ENCODE measurements at places on chromosomes 1 and 21. TPM values are rescaled to one million over a fixed set of nuclear protein-coding genes. Genes with fewer than 3 reads are reported as not detected.

GRCh38 chr1:204042516-204042915 lies 30.4 kb upstream of the SOX13 start:
- no peak overlapping the region for H3K27ac ChIP-seq
- H3K4me1 ChIP-seq = no peaks in the 10 kb centered on the region
- no peak overlapping the region for H3K4me3 ChIP-seq
- DNase-seq = no peak
- H3K36me3 ChIP-seq = no peaks in the 10 kb centered on the region

The RBM11 gene
- 5.1 TPM for total RNA-seq

The THEM5 gene
- total RNA-seq = not detected

GRCh38 chr1:109181085-109181806 lies 32.5 kb upstream of the SARS1 start:
- H3K4me1 ChIP-seq = no peaks in the 10 kb centered on the region
- no peak overlapping the region for H3K27ac ChIP-seq
- H3K36me3 ChIP-seq = peaks cover under 1% of the 10 kb centered on the region
- H3K4me3 ChIP-seq = no peak overlapping the region

GRCh38 chr1:232438476-232438875 lies 191.5 kb downstream of the SIPA1L2 start:
- peaks cover 6% of the 10 kb centered on the region for H3K36me3 ChIP-seq
- DNase-seq = no peak
- H3K4me1 ChIP-seq = peaks cover 5% of the 10 kb centered on the region
- no peak overlapping the region for H3K27ac ChIP-seq
- H3K4me3 ChIP-seq = no peak overlapping the region
- no peaks in the 10 kb centered on the region for H3K27me3 ChIP-seq

DNA sequence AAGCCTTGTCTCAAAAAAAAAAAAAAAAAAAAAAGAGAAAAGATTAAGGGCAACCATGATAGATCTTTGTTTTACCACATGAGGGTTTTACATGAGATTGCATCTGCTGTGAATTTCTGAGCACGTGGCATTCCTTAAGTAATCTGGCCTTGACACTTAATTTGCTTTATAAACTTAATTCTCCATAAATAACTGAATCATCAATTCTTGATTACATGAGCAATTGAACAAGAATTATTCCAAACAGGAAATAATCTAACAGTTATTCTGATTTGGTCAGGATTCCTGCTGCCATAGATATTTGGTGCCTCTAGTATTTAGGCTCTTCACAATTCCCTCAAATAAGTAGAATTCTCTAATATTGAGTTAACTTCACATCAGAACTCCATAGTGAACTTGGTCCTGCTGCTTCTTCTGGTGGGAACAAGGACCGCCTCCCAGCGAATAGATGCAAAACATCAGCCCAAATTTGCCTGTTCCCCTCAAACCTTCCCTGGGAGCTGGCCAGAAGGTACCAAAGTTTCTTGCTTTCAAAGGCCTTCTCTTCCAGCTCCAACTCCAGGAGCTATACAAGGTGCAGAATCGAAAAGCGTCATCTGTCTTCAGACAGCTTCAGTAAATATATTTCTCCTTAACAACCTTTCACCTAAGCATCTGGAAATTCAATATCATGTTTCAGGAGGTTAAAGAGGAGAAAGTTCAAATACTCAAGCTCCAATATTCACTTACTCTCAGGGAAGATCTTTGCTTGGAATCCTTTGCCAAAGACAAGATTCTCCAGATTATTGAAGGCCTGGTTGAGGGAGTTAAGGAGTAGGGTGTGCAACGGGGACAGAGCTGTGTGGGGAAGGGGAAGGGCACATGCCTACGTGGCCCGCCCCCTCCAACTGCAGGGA lies 1.0 kb downstream of the KRTCAP2 start:
- peak overlapping the region; percentile 98 for H3K4me3 ChIP-seq
- no peaks in the 10 kb centered on the region for H3K27me3 ChIP-seq
- H3K36me3 ChIP-seq = peaks cover 33% of the 10 kb centered on the region
- peak overlapping the region; percentile 96 for H3K27ac ChIP-seq

GRCh38 chr21:33036430-33037162 lies 10.9 kb downstream of the OLIG2 start:
- DNase-seq = peak; percentile 35
- H3K27me3 ChIP-seq = peaks cover 27% of the 10 kb centered on the region
- peaks cover 9% of the 10 kb centered on the region for H3K4me1 ChIP-seq
- no peaks in the 10 kb centered on the region for H3K36me3 ChIP-seq
- no peak overlapping the region for H3K4me3 ChIP-seq
- no peak overlapping the region for H3K27ac ChIP-seq

The SPATA45 gene
- not detected for total RNA-seq

Measured in activated CD4-positive, alpha-beta T cell treated with anti-CD3 and anti-CD28 coated beads for 36 hours (primary cell).